ENCODE measurements at places on chromosomes 13 and 19.

GRCh38 chr13:24328145-24328544 lies 18.8 kb downstream of the C1QTNF9 start:
- H3K4me3 ChIP-seq, result no peak overlapping the region
- no peaks in the 10 kb centered on the region for H3K4me1 ChIP-seq
- no peak for DNase-seq
- no peak overlapping the region for H3K27ac ChIP-seq
- peaks cover 44% of the 10 kb centered on the region for H3K27me3 ChIP-seq

- H3K27ac ChIP-seq, result no peak overlapping the region
- peaks cover 8% of the 10 kb centered on the region for H3K36me3 ChIP-seq
- no peaks in the 10 kb centered on the region for H3K4me1 ChIP-seq
- no peak overlapping the region for H3K4me3 ChIP-seq
- no peak for DNase-seq
- H3K27me3 ChIP-seq, result no peaks in the 10 kb centered on the region
Observed at GRCh38 chr19:4504891-4505569, 13.3 kb downstream of the PLIN4 start.

GRCh38 chr13:48631441-48631840 lies 22.3 kb upstream of the CYSLTR2 start:
- H3K27ac ChIP-seq, result no peak overlapping the region
- H3K4me1 ChIP-seq, result no peaks in the 10 kb centered on the region
- H3K36me3 ChIP-seq, result no peaks in the 10 kb centered on the region
- no peak overlapping the region for H3K4me3 ChIP-seq
- no peaks in the 10 kb centered on the region for H3K27me3 ChIP-seq
- no peak for DNase-seq

- H3K27ac ChIP-seq, result no peak overlapping the region
- H3K27me3 ChIP-seq, result no peaks in the 10 kb centered on the region
- H3K36me3 ChIP-seq, result no peaks in the 10 kb centered on the region
- H3K4me1 ChIP-seq, result no peaks in the 10 kb centered on the region
- no peak for DNase-seq
- H3K4me3 ChIP-seq, result no peak overlapping the region
Observed at GRCh38 chr13:101383595-101383994, 32.7 kb downstream of the NALCN start.

Data from esophagus squamous epithelium (tissue), 5 donors.